ENCODE measurements at places on chromosomes 7 and 10.

GRCh38 chr7:116122972-116123595 lies 87.3 kb upstream of the TES start:
- no peak for DNase-seq

- no peak for DNase-seq
Measured at GRCh38 chr10:126392068-126392467, 3.8 kb upstream of the ADAM12 start.

GRCh38 chr7:32890793-32891042 lies 842 bp downstream of the KBTBD2 start:
- no peak for DNase-seq

- DNase-seq, result no peak
Measured at GRCh38 chr7:44576228-44576627, 2.5 kb upstream of the DDX56 start.

GRCh38 chr7:15821484-15822427 lies 135.3 kb upstream of the MEOX2 start:
- no peak for DNase-seq

- no peak for DNase-seq
Measured at GRCh38 chr10:28169525-28169924, 133.3 kb downstream of the MPP7 start.

GRCh38 chr10:35643151-35644049 lies 1.3 kb upstream of the FZD8 start:
- DNase-seq, result peak; percentile 40

- DNase-seq, result no peak
Measured at GRCh38 chr7:38858259-38858884, 50.6 kb downstream of the VPS41 start.

- DNase-seq, result no peak
Measured at GRCh38 chr7:55575098-55575497, 2.8 kb upstream of the VOPP1 start.

DNA sequence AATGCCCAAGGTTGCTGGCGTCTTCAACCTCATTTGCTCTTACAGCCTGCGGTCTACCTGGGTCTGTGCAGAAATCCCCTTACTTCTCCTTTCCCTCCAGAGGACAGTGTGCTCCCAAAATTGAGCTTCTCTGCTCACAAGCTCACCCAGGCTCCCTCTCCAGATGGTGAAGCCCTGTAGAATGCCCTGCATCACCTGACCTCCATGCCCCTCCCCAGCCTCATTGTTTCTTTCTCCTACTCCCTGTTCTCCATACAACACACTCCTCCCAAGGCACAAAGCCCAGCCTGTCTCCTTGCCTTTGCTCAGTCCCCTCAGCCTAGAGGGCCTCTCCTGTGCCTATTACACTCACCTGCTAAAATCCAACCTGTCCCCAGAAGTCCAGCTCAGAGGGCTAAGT lies 3.5 kb downstream of the CRHR2 start:
- no peak for DNase-seq

DNA sequence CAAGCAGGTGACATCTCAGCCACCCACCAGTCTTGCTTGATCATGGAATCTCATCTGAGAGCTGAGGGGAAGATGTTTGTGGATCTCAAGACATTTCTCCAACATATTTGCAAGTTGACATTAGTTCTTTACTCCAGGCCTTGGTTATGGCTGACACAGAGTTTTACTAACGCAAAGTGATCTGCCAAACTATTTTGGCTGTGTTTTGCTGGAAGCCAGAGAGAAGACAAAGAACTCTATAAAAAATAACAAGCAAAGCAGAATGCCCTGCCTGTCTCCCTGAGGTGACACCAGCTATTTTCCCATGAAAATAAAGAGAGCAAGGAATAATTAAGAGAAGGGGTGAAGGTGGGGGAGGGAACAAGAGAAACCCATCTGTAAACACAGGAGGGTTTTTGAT lies 286.4 kb downstream of the WDR11 start:
- no peak for DNase-seq

- DNase-seq, result no peak
Measured at GRCh38 chr10:114990586-114990985, 52.6 kb downstream of the TRUB1 start.

DNA sequence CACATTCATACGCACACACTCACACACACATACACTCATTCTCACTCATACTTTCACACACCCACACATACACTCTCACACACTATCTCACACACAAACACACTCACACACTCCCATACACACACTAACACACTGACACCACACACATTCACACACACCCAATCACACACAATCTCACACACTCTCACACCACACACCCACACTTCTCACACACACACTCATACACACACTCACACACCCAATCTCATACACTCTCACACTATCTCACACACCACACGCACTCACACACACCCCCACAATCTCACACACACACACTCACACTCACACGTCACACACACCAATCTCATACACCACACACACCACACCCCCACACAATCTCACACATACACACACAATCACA lies 71.0 kb downstream of the GLRX3 start:
- no peak for DNase-seq

- DNase-seq, result no peak
Measured at GRCh38 chr10:22620929-22621328, 93.4 kb downstream of the PIP4K2A start.

- DNase-seq, result no peak
Measured at GRCh38 chr10:96794836-96795733, 37.0 kb upstream of the LCOR start.

GRCh38 chr7:47932016-47932415 lies 16.2 kb downstream of the PKD1L1 start:
- no peak for DNase-seq

GRCh38 chr10:71755179-71755879 lies 18.0 kb downstream of the VSIR start:
- no peak for DNase-seq

GRCh38 chr10:95820363-95820762 lies 64.4 kb downstream of the ENTPD1 start:
- DNase-seq, result no peak

- DNase-seq, result no peak
Measured at GRCh38 chr10:11869743-11870460, 46.7 kb downstream of the PROSER2 start.

- DNase-seq, result no peak
Measured at GRCh38 chr7:7114575-7115291, 67.6 kb upstream of the C1GALT1 start.

- DNase-seq, result no peak
Measured at GRCh38 chr10:80196270-80196949, 8.9 kb downstream of the ANXA11 start.

DNA sequence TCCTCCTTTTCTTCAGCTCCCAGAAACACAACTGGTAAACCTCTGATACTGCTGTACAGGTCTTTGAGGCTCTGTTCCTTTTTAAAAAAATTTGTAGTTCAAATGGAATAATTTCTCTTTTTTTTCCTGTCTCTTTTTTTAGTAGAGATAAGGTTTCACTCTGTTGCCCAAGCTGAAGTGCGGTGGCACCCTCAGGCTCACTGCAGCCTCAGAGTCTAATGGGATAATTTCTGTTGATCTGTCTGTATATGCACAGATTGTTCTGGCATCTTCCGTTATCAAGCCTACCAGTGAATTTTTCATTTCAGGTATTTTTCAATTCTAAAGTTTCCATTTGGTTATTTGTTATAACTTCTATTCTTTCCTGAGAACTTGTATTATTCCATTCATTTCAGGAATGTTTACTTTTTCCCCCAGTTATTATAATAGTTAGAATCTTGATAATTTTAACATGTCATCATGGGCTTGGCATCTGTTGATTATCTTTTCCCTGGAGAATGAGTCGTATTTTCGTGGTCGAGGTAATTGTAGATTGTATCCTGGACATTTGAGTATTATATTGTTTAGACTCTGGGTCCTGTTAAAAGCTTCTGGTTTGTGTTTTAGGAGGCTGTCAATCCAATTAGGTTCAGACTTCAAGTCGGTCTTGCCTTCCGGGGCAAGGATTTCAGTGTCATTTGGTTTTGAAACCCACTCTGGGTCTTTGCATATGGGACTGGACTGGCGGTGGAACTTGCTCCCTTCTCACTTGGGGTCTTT lies 24.5 kb downstream of the CRCP start:
- DNase-seq, result no peak

All from CD4-positive, alpha-beta T cell (primary cell).